ENCODE measurements at places on chromosomes 3 and 15.

DNA sequence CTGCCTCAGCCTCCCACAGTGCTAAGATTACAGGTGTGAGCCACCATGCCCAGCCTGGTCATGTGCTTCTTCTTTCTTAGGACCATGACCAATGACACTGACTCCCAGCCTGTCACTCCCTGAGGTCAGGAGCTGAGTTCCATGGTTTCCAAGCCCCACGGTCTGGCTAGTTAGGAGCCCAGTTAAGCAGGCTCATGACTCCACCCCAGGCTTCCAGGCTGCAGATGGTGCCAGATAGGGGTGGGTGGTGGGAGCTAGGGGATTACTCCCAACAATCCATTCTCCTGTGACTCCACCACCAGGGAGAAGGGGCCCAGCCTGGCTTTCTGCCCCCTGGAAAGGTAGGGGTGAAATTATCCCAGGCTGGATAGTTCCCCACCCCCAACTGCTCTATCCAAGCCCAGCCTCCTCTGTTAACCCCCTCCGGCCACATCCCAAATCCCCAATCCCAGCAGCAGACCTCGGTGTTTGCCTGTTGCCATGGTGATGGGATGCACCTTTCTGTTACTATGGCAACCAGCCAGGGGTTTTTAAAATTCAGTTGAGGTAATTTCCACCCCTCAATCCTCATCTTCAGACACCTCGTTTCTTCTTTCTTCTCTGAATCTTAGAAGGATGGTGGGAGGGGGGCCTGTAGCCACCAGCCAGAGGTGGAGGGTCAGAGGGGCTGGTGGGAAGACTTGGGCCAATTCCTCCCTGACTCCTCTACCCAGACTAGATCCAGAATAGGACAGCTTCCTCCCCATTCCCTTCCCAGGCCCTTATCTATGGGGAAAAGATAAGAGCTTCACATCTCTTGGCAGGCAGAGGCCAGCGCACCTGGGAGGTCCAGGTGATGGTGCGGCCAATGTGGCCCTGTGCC is 22.5 kb upstream of the SEMA3F start:
- no peak for DNase-seq

DNA sequence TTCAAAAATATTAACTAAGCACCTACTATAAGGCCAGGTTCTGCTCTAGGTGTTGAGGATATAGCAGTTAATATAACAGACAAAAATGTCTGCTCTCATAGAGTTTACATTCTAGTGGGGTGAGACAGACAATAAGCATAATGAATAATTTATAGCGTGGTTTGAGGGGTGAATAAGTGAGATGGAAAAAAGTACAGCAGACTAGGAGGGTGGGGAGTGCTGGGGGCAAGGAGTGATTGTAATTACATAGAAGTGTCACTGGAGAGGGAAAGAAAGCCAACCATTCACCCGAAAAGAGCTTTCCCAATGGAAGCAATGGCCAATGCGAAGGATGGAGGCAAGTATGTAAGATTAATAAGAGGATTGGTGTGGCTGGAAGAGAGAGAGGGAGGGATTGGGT is 552.9 kb upstream of the KCNMB2 start:
- DNase-seq = no peak

- no peak for DNase-seq
Measured at GRCh38 chr3:114221165-114221880, 16.1 kb downstream of the ZNF80 start.

DNA sequence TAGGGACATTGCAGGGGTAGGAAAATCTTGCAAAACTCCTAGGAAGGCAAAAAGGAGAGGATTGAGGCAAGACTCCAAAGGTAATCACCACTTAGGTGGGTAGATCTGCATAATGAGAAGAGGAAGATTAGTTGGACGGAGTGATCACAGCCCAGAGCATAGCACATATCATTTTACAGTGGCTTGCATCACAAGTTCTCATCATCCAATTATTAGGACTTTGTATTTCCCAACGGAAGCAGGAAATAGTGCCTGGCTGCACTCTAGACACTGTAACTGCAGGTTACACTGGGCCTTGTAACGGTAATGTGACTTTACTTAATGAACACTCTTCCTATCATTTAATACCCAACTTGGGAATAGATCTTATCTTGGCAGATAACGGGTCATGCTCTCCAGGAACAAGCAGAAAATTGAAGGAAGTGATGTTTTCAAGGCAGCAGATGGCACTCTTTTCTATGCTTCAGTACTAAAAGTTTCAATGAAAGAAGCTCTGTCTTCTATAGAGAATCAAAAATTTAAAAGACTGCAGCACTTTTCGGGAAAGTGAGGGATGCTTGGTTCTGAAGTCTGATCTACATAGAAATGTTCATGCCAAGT is 101.9 kb upstream of the KCNMB2 start:
- DNase-seq = no peak

- no peak for DNase-seq
Measured at GRCh38 chr3:73768524-73769308, 144.0 kb upstream of the PDZRN3 start.

DNA sequence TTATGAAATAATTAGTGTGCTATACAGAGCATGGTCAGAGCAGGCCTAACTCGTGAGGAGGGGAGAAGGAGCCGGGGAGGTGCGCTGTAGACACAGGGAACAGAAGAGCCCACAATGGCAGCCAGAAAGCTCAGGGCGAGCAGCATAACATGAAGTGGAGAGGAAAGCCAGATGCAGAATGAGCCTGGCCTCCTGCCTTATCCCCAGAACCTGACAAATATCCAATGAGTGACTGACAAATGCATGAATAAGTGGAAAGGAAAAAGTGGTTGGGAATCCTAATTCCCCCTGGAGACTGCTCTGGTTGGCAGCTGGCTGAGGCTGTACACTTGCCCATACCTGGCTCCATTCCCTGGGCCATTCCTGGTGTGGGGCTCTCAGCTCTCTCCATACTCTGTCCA is 9.2 kb upstream of the MST1R start:
- DNase-seq = no peak

DNA sequence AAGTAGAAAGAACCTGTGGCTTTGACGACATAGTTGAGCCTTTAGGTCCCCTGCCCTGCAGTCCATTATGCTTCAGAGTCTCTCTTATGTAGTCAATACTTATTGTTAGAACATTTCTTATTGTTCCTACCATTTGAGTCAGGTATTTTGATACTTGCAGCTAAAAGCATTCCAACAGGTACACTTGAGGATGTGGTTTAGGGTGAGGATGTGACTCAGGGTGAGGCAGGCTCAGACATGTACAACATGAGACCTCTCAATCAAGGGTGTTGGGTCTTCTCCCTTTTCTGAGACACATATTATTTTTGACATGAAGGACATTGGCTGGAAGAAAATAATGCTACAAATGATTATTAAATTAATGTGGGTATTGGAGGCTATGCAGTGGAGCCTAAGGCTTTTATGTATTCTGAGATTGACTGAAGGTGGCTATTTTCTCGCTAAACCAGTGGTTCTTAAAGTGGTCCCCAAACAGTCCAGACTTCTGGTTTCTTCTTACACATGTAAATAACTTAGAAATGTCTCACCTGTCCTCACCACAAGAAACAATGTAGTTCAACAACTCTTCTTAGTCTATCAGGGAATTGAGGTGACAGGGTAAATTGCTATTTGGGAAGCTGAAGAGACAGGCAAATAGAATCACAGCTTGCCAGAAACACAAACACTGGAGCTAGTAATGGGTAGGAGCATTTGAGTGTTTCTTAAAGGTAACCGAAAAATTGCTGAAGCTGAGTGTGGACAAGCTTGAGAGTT is 135.5 kb upstream of the ZPLD1 start:
- DNase-seq = peak; percentile 76

- no peak for DNase-seq
Measured at GRCh38 chr3:117084739-117085270, 375.2 kb downstream of the TUSC7 start.

DNA sequence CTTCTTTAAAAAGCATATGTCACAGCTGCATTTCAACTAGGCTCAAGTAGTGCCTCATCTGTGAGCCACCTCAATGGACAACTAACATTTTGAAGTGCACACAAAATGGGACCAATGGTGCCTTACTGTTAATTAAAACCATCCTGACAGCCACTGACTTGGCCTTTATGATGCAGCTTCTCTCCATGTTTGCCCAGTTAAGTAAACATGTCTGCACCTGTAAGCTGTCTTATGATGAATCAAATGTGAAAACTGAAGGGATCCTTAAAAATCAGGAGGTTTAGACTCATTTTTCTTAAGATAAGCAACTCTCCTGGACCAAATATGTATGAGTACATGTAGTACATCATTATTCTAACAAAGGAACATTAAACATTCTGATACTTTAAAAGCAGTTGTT is 861.6 kb downstream of the ROBO1 start:
- no peak for DNase-seq

Measured in RWPE2 (cell line).